ENCODE measurements at places on chromosomes 3 and 15. TPM values are rescaled to one million over a fixed set of nuclear protein-coding genes. Genes with fewer than 3 reads are reported as not detected.

ANO10 gene
- total RNA-seq, result 19.6 TPM

EHHADH gene
- 2.2 TPM for total RNA-seq

SAMD7 gene
- total RNA-seq, result not detected

CD86 gene
- not detected for total RNA-seq

All from A549 treated with CpdA at 1 μM for 4 hours (cell line).